Fibroblast of the conjunctiva (primary cell): ENCODE measurements at places on chromosomes 11 and 22.

- no peak for DNase-seq
Observed at GRCh38 chr22:36910461-36910860, 3.0 kb upstream of the CSF2RB start.

GRCh38 chr11:59267196-59267595, 54.5 kb upstream of the MPEG1 start:
- no peak for DNase-seq

GRCh38 chr11:124479561-124479960, 34.1 kb upstream of the OR8B8 start:
- DNase-seq: no peak

DNA sequence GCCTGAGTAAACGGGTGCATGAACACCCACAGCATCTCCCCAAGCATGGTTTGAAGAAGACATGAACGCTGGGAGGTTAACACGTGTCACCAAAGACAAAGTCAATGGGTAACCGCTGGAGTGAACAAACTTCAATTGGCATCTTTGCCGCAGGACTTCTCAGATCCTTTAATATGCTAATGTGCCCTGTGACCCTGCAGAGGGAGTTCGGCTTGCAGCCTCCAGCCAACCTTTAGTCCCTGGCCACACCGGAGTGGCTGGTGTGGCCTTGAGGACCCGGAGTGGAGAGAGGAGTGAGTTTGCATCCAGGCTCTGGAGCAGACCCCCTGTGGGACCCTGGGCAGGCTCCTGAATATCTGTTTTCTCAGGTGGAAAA, 57.0 kb downstream of the FLRT1 start:
- DNase-seq: no peak

DNA sequence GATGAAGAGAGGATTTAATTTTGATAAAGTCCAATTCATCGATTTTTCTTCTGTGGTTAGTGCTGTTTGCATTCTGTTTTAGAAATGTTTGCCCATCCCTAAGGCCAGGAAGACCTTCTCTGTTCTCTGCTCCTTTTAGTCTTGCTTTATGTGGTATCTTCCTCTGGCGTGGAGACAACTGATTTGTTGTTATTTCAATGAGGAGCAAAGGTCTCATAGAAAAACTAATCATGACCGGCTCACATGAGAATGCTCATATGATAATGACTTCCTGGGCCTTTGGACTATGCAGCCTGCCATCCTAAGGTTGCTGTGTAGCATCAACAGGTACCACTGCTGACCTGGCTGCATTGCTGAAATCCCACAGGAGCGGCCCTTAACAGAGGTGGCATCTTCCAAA, 19.8 kb downstream of the SCGB1A1 start:
- no peak for DNase-seq

DNA sequence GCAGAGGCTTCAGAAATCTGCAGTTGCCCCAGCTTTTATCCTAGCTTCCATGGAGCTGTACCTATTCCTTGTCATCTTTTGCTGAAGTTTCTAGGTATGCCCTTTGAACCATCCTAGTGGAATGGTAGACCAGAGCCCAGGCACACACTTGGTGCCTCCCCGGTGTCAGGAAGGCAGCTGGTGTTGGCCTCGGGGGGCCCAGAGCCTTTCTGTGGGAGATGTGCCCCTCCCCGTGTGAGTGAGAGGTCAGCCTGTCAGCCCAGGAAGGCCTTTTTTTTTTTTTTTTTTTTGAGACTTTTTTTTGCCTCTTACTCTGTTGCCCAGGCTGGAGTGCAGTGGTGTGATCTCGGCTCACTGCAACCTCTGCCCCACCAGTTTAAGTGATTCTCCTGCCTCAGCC, 58.4 kb downstream of the MED15 start:
- no peak for DNase-seq

DNA sequence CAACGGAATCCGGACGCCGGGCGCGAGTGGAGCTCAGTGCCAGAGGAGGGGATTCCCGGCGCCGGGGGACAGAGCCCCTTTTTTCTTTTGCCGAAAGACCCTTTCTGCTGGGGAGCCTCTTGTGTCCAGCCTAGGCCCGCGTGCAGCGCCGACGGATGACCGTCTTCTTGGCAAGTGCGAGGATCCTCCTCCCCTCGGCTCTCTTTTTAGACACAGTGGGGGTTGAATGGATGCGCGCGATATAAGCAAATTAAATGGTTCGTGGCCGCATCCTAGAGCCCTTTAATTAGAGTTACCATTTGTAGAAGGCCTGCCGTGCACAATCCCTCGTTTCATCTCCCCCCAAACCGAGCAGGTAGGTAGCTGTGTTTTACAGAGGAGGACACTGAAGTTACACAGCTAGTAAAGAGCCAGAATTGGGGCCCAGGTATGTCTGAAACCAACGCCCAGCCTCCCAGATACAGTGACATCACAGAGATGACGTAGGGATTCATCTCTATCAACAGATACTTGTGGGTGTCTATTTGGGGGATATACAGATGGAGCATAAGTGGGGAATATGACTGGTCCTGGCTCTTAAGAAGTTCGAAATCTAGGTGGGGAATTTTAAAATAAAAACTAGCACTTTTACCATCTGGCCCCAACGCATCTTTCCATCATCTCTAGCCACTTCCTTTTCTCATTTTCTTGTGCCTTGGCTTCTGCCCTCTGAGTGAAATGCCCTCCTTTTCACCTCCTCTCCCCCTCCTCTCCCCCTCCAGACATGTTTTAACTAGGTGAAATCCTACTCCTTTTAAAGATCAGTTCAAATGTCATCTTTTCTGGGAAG, 875 bp downstream of the TCP11L1 start:
- DNase-seq: no peak

DNA sequence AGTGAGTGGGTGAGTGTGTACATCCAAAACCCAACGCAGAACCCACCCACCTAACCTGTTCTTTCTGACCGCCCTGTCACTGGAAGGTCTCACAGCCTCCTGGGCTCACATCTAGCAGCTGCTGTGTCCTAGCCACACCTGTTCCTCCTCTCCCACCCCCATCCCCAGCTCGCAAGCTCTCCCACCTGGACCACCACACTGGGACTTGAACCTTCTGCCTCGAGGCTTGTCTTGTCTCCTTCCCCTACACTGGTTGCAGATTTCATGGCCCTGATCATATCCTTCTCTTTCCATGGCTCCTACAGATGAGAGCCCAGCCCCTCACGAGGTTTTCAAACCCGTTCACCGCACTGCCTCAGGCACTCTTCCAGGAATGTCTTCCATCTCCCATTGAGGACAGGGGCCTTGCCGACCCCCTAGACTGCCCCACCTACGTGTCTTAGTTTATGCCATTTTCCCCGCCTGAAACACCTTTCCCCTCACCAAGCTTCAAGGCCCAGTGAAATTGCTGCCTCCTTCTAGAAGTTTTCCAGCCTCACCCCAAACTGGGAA, 6.7 kb downstream of the IFITM10 start:
- DNase-seq: no peak

GRCh38 chr11:76644591-76644990, 26.0 kb downstream of the LRRC32 start:
- DNase-seq: no peak

DNA sequence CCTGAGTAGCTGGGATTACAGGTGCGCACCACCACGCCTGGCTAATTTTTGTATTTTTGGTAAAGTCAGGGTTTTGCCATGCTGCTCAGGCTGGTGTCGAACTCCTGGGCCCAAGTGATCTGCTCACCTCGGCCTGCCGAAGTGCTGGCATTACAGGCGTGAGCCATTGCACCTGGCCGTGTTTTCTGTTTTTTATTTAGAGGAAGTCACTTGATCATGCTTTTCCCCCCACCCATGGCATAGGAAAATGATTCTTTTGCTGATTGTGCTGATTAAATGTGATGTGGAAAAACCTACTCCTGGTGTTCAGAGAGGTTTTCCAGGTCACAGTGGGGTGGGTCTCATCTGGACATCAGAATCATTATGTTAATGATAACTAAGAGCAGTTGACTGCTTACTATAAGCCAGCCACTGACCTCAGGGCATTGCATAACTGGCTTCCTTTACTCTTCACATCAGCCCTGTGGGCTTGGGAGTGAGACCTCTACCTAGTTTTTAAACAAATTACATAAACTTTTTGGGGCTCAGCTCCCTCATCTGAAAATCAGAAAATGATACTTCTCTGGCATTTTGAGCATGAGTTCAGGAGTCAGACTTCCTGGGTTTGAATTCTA, 71.0 kb downstream of the PTPRJ start:
- no peak for DNase-seq
